Foreskin keratinocyte (primary cell): ENCODE measurements at places on chromosomes 2 and 18. TPM values are rescaled to one million over a fixed set of nuclear protein-coding genes. Genes with fewer than 3 reads are reported as not detected.

Gene ADD2
- total RNA-seq: 0.18 and 1.8 TPM in 2 replicates

Gene VWA3B
- 0.35 TPM in 1 of 2 replicates, not detected in the other for total RNA-seq

Gene POTEJ
- total RNA-seq: not detected in 2 replicates

Gene CLIP4
- total RNA-seq: 28.2 and 36.5 TPM in 2 replicates

Gene NETO1
- 22.3 and 34.2 TPM in 2 replicates for total RNA-seq

Gene SP9
- total RNA-seq: not detected in 2 replicates

Gene PIEZO2
- not detected in 2 replicates for total RNA-seq

Gene CD226
- total RNA-seq: 0.60 and 0.75 TPM in 2 replicates

Gene DSEL
- total RNA-seq: 4.3 and 5.0 TPM in 2 replicates

Gene OSBPL6
- total RNA-seq: 11.7 and 11.8 TPM in 2 replicates

Gene ASAP2
- 57.2 and 69.3 TPM in 2 replicates for total RNA-seq

Gene PSMD14
- total RNA-seq: 103 and 106 TPM in 2 replicates

Gene ALLC
- not detected in 2 replicates for total RNA-seq

Gene TUBA4B
- not detected in 2 replicates for total RNA-seq

Gene FAP
- total RNA-seq: 1.2 and 3.0 TPM in 2 replicates

Gene SPEG
- total RNA-seq: 24.9 and 32.6 TPM in 2 replicates

Gene MRPL53
- 58.0 and 76.4 TPM in 2 replicates for total RNA-seq

Gene DQX1
- 2.5 and 4.2 TPM in 2 replicates for total RNA-seq

Gene MAPK4
- total RNA-seq: not detected in 2 replicates

Gene OBSL1
- 32.0 and 33.7 TPM in 2 replicates for total RNA-seq

Gene TTLL4
- 31.6 and 44.4 TPM in 2 replicates for total RNA-seq

Gene ALPI
- total RNA-seq: not detected in 2 replicates

Gene FHOD3
- total RNA-seq: 12.7 and 13.9 TPM in 2 replicates

Gene CHRNG
- total RNA-seq: not detected in 2 replicates

Gene SCYGR8
- total RNA-seq: not detected in 2 replicates

Gene TACR1
- not detected in 2 replicates for total RNA-seq
